ENCODE measurements at places on chromosomes 7 and 10.
A peak's percentile ranks its signal among the peaks of the same experiment; 100 is the strongest.

GRCh38 chr10:118977022-118977599, 52.4 kb upstream of the NANOS1 start:
- DNase-seq = no peak

- DNase-seq = no peak
Measured at GRCh38 chr7:818031-818699, 14.1 kb upstream of the SUN1 start.

- no peak for DNase-seq
Measured at GRCh38 chr10:101261702-101262101, 32.4 kb upstream of the LBX1 start.

DNA sequence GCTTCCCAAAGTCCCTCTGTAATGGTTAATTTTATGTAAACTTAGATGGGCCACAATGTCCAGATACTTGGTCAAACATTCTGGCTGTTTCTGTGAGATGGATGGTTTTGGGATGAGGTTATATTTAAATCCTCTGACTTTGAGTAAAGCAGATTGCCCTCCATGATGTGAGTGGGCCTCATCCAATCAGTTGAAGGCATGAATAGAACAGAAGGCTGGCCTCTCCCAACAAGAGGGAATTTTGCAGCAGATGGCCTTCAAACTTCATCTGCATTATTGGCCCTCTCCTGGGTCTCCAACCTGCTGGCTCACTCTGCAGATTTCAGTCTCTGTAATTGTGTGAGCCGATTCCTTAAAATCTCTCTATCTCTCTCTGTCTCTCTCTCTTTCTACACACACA, 362.3 kb downstream of the GRID1 start:
- no peak for DNase-seq

- no peak for DNase-seq
Measured at GRCh38 chr10:83934641-83935338, 204.5 kb upstream of the GHITM start.

- no peak for DNase-seq
Measured at GRCh38 chr7:1947586-1948217, 277.6 kb downstream of the ELFN1 start.

DNA sequence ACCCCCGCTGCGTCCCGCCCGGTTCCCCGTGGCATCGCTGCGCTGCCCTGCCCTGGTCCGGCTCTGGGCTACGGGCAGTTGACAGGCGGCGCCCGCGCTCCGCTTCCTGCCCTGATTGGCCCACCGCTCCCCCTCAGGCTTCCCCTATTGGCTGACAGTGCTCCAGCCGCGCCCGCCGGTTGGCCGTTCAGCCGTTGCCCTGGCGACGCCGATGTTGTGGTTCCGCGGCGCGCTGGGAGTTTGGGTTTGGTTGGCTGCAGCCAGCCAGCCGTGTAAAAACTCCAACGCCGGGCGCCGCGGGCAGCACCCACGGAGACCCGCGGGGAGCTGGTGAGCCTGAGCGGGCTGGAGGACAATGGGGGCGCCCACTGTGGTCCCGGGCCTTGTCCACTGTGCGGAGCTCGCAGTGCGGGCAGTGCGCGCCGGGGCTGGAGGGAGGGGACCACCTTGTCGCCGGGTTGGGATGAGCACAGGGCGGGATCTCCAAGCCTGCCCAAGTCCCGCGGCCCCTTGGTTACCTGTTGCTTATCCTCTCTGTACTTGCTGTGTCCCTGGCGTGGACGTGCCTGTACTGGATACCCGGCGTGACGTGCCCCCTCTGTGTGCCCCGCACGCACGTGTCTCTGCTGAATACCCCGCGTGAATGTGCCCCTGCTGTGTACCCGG, at the start of gene C7orf57:
Gene C7orf57, plus strand, starts transcription at position 243 of the 666 bp plus-strand sequence. CDS start 766 bp downstream, outside the sequence.
- DNase-seq = peak; percentile 70

- DNase-seq = peak; percentile 39
Measured at GRCh38 chr7:5773661-5774086, 7.8 kb downstream of the RNF216 start.

- no peak for DNase-seq
Measured at GRCh38 chr7:115582956-115583355, 447.6 kb downstream of the TFEC start.

DNA sequence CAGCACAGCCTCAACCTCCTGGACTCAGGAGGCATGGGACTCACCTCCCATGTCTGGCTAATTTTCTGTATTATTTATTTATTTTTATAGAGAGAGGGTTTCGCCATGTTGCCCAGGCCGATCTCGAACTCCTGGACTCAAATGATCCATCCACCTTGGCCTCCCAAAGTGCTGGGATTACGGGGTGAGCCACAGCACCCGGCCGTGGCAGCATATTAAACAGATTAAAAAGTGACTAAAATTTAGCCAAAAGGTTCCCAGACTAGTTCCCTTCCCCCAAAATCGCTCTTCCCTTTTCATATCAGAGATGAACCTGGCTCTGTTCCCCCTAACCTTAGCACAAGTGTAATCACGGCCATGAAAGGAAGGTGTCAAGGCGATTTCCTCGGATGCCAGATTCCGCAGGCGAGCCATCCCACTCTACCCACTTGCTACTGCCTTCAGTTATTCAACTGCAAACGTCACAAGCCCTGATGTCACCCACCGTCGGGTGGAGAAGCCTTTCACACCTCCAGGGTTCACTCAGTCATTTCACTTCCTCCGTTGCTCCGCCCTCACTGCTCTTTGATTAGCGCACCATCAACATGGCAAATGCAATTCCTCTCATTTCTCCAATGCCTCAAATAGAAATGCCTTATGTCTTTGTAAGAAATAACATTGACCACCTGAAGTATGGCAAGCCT, 104.7 kb upstream of the RHEB start:
- DNase-seq = no peak

DNA sequence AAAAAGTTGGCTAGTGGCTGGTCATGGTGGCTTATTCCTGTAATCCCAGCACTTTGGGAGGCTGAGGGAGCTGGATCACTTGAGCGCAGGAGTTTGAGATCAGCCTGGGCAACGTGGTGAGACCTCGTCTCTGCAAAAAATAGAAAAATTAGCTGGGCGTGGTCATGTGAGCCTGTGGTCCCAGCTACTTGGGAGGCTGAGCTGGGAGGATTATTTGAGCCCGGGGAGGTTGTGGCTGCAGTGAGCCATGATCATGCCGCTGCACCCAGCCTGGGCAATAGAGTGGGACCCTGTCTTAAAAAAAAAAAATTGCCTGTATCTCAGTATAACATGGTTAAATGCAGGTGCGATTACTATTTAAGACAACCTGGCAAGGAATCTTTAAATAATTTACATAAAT, 61.0 kb downstream of the ADD3 start:
- no peak for DNase-seq

- no peak for DNase-seq
Measured at GRCh38 chr10:75466001-75466400, 34.6 kb downstream of the LRMDA start.

- peak; percentile 49 for DNase-seq
Measured at GRCh38 chr7:150668472-150668911, 17.0 kb upstream of the GIMAP2 start.

DNA sequence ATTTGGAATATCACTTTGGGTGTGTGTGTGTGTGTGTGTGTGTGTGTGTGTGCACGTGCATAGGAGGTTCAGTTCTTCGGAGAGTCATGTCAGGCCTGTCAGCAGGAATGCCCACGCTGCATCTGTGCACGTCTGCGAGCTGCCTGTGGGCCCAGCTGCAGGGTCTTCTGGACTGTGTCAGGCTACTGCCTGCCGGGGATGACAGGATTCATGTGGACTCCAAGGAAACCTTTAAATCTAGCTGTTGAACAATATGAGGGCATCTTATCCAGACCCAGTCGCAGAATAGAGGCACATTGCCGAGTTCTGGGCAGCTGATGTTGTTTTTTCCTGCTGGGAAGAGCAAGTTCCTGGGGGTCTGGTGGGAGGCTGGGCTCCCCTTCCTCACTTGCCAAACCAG, 19.0 kb downstream of the AQP1 start:
- no peak for DNase-seq

GRCh38 chr7:42774436-42774835, 137.4 kb downstream of the C7orf25 start:
- no peak for DNase-seq

DNA sequence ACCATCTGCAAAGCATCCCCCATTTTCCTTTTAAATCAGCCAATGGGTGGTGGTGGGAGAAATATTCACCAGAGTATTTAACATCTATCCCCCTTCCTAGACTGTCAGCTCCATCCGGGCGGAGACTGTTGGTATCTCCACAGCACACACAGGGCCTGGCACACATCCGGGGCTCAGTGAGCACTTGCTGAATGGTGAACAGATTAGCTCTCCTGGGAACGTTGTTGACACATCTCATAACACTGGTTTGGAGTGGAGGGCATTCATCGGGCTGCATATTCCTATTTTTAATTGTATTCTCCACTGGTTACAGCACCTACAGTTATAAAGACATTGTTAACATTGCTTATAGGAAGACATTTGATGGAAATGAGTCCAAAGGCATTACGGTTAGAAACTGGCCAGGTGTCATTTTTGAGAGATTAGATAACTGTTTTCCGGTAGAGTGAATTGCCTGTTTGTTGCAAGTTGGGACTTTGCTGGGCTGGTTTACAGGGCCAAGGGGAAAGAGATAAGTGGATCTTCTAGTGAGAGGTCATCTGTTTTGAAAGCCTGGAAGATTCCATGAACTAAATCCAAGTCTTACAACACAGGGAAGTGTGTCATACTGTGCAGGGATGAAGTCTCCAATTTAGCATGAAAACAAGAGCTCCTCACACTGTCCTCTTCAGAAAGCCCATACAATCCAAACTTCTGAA, 101.8 kb downstream of the EGFR start:
- DNase-seq = no peak

GRCh38 chr10:79241629-79241989, 105.7 kb upstream of the PPIF start:
- no peak for DNase-seq

DNA sequence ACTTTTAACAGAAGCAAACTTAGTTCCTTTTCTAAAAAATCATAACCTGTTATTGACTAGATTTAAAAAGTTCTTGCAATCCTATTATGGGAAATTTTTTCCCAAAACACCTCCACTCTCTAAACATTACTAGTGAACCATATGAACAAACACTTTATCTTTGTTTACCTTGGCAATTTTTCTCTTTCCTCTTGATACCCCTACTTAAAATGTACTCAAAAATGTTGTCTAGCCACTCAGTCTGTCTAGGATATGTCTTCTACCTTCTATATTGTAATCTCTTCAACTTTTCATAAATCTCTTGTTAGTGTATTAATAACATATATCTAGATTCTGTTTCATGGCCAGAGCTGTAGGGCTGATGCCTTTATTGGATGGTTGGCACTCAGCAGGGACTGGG, 630.0 kb upstream of the GRM3 start:
- no peak for DNase-seq

DNA sequence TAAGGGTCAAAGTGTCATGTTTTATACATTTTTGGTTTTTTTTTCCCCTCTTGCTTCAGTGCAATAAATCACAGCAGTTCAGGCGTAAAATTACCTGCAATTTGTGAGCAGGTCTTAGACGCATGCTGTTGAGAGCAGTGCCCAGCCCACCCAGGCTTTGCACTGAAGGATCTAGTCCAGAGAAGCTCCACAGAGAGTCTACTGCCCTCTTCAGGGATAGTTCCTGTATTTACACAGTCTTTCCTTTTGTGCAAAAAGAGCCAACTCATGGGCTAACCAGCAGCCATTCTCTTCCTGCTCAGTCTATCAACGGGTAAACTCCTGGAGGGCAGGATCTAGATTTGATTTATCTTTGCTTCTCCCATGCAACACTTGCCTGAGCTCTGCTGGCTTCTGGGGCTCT, 82.2 kb upstream of the NAMPT start:
- DNase-seq = no peak

DNA sequence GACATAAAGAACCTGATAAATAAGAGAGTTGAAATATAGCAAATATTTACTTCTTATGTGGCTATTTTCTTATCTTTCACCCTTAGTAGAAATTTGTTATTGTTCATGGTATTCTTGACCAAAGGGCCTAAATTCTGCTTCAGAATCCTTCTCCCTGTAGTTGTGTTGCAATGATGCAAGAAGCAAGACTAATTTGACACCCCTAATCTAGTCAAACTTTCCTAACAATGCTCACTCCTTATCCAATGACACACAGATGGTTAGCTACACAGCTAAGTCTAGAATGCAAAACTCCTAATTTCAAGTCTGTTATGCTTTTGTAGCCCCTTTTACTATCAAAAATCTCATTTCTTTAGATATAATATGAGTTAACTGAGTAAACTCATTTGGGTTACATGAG, 56.1 kb downstream of the TWIST1 start:
- DNase-seq = no peak

DNA sequence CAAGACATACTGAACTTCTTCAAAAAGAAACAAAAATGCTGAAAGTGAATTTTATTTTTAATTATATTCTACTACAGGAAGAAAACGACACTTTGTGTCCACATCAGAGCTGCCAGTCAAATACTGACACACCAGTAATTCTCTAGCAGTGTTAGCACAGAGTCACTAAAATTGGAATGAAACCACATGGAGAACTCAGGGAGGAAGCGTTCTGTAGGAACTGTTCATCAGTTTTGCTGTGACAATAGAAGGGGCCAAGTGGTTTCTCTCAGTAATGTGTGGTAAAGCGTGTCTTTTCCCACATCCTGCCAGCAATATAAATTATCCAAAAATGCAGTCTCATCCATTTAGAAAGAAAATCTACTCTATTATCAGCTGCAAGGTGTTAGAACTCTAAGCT, 683.3 kb downstream of the GRM8 start:
- no peak for DNase-seq

DNA sequence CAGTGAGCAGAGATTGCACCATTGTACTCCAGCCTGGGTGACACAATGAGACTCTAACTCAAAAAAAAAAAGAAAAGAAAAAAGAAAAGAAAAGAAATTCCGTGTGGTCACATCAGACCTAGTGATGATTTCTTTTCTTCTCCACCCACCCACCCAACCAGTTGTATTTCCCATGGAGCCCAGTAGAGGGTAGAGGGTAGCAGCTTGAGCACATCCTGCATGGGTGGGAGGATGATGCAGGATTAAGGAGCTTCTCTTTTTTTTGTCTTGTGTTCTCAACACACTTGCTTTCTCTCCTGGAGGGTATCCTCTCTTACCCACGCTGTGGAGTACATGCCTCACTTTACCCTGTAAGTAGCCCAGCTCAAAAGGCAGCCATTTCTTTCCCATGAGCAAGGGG, 118.6 kb upstream of the CARD11 start:
- no peak for DNase-seq

DNA sequence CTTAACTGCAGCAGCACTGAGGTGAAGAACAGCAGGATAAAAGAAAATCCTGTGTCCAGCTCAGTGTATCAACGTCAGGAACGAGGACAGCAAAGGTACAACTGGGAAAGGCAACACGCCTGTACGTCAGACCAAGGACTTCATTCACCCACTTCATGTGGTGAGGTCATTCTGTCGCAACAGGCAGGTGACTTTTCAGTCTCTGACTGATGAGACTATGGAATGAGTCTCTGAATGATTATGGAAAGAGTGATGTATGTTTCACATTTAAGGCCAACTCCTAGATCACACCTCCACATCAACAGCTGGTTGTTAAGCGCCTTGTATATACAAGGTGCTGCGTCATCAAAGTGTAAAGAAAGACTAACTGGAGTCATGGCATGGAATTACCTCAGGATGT, 297.6 kb upstream of the SP8 start:
- no peak for DNase-seq

GRCh38 chr10:132550366-132551092, 12.9 kb downstream of the INPP5A start:
- DNase-seq = no peak
